H4 (cell line): ENCODE measurements at places on chromosomes 12 and 14. TPM values are rescaled to one million over a fixed set of nuclear protein-coding genes. Genes with fewer than 3 reads are reported as not detected.

The INSM2 gene
- total RNA-seq, result not detected in 2 replicates

The WNT1 gene
- total RNA-seq, result not detected in 2 replicates

The TDG gene
- total RNA-seq, result 34.2 and 39.0 TPM in 2 replicates

The RFX4 gene
- not detected in 2 replicates for total RNA-seq

The CCDC197 gene
- not detected in 2 replicates for total RNA-seq

The KANSL2 gene
- 70.0 and 87.5 TPM in 2 replicates for total RNA-seq

The HCAR3 gene
- total RNA-seq, result not detected in 2 replicates

The CEBPE gene
- total RNA-seq, result not detected in 2 replicates

The MYH6 gene
- not detected in 2 replicates for total RNA-seq

The NANOG gene
- total RNA-seq, result not detected in 2 replicates

The CNTN1 gene
- 3.7 and 4.4 TPM in 2 replicates for total RNA-seq
